Activated naive CD8-positive, alpha-beta T cell treated with anti-CD3 and anti-CD28 coated beads, Interleukin-2, amount 50 U/mL, for 16 hours (primary cell): ENCODE measurements at places on chromosomes 16 and 17.

DNA sequence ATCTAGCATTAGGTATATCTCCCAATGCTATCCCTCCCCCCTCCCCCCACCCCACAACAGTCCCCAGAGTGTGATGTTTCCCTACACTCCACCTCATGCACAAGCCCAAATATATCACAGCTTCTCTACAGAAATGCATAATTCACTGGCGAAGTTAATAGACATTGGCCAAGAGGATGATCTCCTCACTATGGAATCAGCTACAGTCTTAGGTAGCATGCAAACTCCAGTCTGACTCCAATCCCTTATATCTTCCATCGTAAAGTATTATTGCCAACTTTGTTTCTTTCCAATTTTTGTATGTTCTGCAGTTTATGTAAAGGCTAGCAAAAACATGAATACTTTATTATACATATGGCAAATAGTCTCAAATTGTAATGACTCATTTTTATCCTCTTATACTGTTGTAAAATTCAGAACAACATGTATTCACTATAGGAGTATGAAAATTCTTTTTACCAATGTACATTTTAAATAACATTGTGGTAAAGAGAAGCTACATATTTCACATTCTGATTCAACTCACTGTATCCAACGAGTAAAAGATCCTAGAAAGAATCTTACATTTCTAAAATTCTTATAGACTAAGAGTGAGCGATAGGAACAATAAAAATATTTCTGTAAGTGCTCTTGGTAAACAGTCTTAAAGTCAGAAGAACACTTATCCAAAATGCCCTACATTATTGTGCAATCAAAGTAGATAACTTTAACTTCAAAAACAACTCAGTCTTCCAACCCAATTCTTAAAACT lies 871 bp downstream of the ABCA8 start:
- DNase-seq, result no peak

DNA sequence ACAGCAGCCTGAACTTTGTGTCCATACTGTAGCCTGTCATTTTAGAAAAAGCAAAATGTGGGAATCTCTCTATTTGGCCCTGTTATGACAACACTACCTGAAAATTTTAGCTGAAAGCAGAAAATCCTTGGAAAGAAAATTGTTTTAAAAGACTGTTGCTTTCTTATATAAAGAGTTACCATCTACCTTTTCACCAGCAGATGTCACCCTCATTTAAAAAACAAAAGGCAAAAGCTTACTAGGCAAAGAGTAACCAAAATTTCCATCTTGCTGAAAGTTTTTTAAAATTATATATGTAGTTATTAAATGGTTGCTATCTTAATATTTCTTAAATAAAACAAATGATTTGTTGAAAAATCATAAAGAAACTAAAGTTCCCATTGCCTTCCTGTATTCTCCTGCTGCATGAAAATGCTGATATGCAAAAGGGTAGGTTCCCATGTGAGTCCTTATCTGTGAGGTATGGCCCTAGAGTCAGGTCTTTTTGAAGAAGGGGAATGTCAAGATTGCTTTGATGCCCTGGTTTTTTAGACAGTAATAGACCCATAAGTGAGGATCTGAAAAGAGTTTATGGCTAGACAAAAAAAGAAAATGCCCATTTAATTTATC lies 61.0 kb downstream of the TNRC6C start:
- DNase-seq, result no peak

GRCh38 chr17:77480199-77480508 lies 339.4 kb downstream of the SEC14L1 start:
- DNase-seq, result no peak

DNA sequence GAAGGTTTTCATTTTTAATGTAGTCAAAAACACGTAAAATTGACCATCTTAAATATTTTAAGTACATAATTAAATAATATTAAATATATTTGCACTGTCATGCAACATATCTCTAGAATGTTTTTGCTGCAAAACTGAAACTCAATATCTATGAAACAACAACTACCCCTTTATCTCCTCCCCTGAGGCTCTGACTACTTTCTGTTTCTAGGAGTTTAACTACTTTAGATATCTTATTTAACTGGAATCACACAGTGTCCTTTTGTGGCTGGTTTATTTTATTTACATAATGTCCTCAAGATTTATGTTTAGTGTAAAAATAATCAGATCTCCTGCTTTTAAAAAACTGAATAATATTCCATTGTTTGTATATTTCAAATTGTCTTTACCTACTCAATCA lies 2003.9 kb downstream of the TP53TG3F start:
- DNase-seq, result no peak

DNA sequence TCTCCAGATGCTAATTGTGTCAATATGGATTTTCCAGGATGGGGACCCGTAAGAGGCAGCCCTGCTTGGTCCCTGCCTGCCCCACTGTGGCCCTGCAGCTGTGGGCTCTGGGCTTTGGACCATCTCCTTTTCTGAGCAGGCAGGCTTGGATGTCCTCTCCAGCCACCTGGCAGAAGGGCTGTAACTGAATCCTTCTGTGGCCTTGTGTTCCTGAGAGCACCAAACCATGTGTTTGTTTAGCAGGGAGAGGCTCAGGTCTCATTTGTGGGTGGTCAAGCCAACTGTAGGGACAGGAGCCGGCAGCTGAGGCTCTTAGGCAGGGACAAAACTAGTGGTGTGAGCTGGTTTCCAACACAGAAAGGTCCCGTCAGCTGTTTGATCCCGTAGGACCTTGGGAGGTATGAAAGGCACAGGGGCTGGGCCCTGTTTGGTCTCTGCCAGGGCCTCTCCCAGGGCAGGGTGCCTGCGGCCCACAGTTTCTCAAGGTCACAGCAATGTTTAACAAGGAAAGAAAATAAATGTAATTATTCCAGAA lies 18.5 kb downstream of the SEC14L5 start:
- no peak for DNase-seq

GRCh38 chr17:7846765-7847661 lies 7.9 kb upstream of the TMEM88 start:
- no peak for DNase-seq

- no peak for DNase-seq
Measured at GRCh38 chr16:84746875-84747274, 47.1 kb downstream of the USP10 start.

- no peak for DNase-seq
Measured at GRCh38 chr16:87709677-87710076, 56.1 kb downstream of the KLHDC4 start.

DNA sequence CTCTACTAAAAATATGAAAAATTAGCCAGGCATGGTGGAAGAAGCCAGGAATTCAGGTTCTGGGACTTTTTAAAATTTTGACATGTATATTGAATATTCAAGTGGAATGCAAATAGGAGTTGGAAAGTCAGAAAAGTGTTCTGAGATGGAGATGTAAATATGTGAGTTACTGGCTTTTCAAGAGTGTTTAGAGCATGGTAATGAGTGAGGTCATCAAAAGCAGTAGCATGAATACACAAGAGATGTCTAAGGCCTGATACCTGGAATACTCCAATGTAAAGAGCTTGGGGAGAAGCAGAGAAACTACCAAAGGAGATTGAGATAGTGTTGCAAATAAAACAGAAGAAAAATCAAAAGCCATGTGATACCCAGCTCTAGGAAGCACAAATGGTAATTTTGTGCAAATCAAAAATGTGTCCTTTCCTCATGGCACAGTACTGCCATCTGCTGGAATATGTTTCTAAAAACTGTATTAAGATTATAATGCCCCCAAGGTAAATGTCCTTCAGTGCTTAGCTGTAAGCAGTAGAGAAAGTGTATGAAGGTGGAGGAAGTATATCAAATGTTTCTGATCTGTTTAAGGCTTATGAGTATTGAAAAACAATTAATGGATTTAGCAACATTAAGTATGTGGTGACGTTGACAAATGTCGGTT lies 908.4 kb downstream of the KCNJ18 start:
- DNase-seq, result no peak

DNA sequence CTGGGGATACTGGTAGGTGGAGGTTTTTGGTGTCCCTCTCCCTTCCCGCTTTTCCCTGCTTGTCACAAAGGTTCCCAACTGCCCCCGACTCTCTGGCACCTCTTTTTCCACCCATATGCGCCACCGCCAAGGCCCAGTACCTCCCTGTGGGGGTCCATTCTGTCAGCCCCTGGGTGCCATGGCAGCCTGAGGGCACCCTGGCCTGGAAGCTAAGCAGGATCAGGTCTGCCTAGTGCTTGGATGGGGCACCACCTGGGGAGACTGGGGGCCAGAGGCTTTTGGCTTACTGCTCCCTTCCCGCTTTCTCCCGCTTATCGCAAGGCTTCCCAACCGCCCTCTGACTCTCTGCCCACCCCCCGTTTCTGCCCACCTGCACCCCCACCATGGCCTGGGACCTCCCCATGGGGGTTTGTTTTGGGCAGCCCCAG lies 2286.4 kb downstream of the TP53TG3F start:
- no peak for DNase-seq
